Stimulated activated CD4-positive, alpha-beta T cell treated with anti-CD3 and anti-CD28 coated beads, Interleukin-1b, Interleukin-23, amount 100 ng/mL, for 1 hour (primary cell): ENCODE measurements at places on chromosomes 11 and 22.
A peak's percentile ranks its signal among the peaks of the same experiment; 100 is the strongest.

DNA sequence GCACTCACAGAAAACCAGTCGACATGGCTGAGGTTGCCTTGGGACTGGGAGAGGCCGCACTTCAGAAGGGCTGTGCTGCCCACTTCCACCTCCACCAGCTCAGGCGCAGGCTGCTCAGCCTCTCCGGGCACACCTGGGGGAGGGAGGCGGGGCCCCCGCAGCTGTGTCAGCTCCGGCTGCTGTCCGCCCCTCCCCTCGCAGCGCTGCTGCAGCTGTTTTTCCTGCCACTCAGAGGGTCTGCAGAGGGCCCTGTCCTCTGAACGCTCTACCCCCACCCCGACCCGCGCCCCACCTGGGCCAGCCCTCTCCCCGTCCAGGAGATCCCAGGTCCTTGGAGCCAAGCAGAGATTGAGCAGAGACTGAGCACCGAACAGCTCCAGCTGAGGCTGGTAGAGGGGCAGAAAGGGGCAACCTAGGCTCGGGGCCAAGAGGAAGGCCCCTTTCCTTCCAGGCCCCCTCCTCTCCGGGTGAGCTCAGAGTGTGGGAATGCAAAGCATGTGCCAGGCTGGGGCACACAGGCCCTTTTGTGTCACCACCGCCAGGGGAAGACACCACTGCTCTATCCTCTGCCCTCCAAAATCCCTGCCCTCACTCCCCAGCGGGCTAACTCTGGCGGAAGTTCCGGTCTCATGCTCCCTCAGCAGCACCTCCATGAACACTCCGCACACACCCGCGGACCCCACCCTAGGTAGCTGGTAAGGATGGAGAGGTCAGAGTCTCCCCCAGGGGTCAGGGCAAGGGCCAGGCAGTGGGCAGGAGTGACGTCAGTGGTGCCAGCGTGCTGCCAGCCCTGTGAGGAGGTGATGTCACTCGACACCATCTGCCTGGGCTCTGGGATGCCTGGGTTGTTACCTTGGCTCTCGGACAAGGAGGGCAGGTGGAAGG is 1.6 kb downstream of the MCAM start:
- DNase-seq = no peak

- no peak for DNase-seq
These were observed 76.3 kb upstream of the SUSD2 start for GRCh38 chr22:24105013-24105360.

GRCh38 chr22:32874976-32875375 is 73.5 kb downstream of the TIMP3 start:
- no peak for DNase-seq

- no peak for DNase-seq
These were observed 662.0 kb upstream of the CCDC90B start for GRCh38 chr11:83948200-83948599.

- no peak for DNase-seq
These were observed 35.4 kb downstream of the PHF21B start for GRCh38 chr22:44974454-44974853.

DNA sequence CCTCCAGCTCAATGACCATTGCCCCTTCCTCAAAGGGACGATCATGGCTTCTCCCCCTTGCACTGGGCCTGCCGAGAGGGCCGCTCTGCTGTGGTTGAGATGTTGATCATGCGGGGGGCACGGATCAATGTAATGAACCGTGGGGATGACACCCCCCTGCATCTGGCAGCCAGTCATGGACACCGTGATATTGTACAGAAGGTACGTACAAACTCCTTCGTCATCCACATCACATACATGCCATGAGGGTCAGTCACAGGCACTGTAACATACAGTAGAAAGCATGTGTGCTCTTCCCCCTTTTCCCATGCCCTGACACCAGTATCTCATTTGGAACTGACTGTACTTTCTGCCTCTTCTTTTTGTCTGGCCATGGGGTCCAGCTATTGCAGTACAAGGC is 4.0 kb downstream of the TAF10 start:
- no peak for DNase-seq

- no peak for DNase-seq
These were observed 7.3 kb downstream of the YAP1 start for GRCh38 chr11:102117472-102118113.

DNA sequence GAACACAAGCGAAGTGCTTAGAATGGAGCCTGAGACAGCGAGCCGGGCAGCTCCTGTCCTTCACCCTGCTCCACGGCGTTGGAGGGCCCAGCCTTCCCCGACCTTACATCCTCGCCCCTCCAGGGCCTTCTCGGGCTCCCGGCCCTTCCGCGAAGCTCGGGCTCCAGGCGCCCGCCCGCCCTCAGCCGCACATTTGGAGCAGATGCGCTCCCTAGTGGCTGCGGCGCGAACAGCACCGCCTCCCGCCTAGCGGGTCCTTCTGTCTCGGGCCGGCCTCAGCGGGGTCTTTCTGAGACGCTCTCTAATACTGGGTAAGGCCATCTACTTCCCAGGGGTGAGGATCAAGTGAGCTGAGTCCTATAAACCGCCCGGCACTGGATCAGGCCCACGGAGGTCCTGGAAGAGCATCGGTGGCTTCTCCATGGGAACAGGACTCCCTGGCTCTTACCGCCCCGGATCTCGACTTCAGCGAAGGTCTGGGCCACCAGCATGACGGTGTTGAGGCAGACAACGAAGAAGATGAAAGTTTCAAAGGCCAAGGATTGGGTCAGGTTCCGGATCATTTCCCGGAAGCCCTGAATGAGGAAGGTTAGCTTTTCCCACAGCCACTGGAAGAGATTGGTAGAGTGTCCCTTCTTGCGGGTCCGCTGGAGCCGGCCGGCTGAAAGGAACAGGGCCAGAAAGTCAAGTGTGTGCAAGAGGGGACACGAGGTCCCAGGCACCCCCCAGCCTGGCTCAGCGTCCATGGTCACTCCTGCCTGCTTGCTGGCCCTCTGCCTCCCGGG is 3.7 kb downstream of the CATSPER1 start:
- peak; percentile 78 for DNase-seq

DNA sequence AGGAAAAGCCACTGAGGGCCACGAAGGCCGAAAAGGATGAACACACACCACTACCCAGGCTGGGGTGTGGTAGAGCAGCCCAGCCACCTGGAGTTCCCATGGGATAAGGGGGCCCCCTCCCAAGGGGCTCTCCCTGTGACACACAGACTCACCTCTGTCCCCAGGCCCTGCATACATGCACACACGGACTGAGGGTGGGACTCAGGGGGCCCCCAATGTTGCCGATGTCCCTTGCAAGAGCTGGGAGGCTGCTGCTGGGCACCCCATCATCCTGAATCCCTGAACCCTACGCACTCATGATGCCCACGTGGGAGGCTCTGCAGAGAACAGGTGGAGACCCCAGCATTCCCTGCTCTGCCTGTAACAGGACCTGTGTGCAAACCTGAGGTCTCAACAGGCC is 14.5 kb downstream of the SHANK2 start:
- DNase-seq = no peak

DNA sequence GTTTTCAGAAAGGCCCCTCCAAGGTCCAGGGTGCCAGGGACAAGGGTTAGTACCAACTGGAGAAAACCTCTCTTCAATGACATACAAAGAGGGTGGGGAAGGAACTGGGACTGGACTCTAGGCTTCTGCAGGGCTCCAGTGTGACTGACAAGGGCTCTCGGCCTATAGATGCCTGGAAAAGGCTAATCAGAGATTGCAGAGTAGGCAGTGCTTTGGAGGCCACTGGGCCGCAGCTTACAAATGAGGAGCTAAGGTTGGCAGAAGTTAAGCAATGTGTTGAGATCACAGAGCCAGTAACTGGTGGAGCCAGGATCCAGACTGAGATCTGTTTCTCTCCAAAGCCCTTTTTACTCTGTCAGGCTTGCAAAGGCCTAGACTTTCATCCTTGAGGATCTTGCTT is 7.4 kb upstream of the DGKZ start:
- no peak for DNase-seq

- no peak for DNase-seq
These were observed 193.5 kb downstream of the UVRAG start for GRCh38 chr11:76008474-76008873.

DNA sequence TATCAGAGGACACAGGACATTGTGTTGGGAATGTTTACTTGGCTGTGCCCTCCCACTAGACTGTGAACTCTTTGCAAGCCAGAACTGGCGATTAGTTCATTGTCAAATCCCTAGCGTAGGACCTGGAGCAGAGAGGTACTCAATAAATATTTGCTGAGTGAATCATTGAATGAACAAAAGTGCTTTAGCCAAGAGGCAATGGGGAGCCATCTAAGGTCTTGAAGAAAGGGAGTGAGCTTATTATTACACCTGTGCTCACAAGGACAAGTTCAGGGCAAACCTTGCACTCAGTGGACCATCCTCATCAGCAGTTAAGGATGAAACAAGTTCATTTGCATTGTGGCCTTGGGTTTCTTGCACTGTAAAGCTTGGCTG is 1.1 kb upstream of the RASSF10 start:
- DNase-seq = no peak

DNA sequence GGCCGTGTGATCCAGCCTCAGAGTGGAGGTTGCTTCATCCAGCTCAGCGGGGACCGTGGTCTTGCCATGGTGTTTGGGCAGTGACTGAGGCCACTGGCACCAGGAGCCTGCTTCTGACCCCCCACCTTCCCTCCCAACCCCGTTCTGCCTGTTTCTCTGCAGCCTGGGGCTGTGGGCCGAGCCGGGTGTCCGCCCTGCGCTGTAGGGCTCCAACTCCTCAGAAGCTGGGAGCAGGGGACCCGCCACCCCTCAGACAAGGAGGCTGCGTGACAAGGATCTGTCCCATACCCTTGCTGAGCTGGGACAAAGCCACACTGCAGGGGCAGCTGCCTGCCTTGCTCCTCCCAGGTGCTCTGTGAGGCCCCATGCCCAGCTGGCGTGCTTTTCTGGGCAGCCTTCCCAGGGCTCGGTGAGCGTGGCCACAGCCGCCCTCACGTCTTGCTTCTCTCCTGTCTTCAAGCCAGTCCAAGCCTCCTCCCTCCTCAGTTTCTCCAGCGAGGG is 11.7 kb upstream of the ARFGAP3 start:
- DNase-seq = no peak

DNA sequence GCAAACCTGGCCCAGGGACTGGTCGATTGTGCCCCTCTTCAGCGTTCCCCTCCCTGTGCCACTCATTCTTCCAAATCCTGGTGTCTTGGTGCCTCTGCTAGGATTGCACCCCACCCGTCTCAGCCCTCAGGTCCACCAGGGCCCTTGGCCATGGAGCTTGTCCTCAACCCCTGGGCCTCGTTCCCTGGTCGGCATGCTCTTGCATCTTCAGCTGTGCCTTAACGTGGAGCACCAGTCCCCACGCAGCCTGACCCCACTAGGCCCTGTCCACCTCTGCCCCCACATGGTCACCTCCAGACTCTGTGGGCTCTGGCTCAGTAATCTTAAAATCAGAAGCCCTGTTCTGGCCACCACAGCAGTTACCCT is 61.1 kb downstream of the OSBP2 start:
- no peak for DNase-seq

DNA sequence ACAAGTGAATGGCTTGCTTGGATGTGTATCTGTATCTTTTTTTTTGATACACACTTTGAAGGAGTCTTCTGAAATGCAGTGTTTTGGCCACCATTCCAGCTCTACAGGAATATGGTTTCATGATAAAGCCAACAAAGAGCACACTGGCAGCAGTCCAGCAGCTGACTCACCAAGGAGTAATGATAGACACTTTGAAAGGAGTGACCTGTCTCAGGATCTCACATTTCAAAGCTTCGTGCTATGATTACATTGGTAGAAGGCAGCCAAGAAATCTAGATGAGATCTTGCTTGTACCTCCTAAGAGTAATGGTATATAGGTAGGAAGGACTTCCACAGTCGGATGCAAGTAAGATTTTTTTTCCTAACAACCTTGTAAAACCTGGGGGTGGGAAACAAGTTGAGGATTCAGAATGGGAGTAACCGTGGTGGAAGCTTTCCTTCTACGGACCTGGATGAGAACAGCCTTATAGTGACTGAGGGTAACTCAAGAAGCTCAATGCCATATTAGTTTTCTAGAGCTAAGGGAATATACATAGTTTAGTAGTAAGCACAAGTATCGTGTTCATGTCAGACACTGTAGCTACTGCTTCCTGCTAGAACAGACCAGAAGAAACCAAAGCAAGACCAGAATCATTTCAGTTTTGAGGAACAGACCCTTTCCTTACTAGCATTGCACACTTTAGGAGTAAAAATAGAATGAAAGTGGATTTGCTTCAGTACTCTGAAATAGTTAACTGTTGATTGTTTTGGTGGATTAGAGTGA is 25.0 kb downstream of the MTMR3 start:
- no peak for DNase-seq

- DNase-seq = no peak
These were observed 92.5 kb downstream of the CCDC83 start for GRCh38 chr11:85947431-85948272.

DNA sequence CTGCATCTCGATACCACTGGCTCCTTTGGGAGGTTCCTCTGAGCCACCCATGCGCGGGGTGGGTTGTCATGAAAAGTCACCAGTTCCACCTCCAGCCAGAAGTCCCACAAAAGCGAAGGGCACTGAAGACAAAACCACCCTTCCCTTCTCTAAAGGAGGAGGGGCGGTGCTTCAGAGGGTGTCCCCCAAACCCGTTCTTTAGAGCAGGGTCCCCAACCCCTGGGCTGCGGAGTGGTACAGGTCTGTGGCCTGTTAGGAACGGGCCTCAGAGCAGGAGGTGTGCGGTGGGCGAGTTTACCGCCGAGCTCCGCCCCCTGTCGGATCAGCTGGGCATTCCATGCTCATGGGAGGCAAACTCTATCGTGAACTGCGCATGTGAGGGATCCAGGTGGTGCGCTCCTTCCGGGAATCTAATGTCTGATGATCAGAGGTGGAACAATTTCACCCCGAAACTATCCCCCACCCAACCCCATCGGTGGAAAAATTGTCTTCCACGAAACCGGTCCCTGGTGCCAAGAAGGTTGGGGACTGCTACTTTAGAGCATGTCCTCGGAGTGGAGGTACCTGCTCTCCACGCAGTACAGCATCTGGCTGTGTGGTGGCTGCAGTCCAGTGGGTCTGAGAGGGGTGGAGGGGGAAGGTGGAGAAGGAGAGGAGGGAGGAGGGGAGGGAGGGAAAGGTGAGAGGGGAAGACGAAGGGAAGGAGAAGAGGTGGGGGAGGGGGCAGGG is 72.9 kb upstream of the SEPTIN5 start:
- DNase-seq = no peak

GRCh38 chr11:369336-370018 is at the start of gene B4GALNT4:
B4GALNT4 (plus strand) TSS chr11:369499; CDS start chr11:369804, 305 bp downstream.
- DNase-seq = no peak

DNA sequence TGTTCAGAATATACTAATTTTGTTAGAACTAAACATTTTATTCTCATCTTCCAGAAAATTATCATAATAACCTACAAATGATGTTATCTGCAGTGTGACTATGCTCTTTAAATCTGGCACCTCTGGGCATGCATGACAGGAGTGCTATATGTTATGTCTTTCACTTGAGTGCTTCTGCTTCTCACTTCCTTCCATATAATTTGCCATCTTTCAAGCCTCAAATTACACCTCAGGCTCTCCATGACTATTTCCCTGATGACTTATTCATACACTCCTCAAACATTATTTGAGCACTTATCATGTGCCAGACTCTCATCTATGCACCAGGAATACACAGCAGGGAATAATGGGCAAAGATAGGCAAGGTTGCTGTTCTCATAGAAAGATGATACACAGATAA is 219.3 kb upstream of the POU2AF2 start:
- no peak for DNase-seq
